Cortex of kidney (tissue), 1 donor: ENCODE measurements at places on chromosomes 13 and 19.

DNA sequence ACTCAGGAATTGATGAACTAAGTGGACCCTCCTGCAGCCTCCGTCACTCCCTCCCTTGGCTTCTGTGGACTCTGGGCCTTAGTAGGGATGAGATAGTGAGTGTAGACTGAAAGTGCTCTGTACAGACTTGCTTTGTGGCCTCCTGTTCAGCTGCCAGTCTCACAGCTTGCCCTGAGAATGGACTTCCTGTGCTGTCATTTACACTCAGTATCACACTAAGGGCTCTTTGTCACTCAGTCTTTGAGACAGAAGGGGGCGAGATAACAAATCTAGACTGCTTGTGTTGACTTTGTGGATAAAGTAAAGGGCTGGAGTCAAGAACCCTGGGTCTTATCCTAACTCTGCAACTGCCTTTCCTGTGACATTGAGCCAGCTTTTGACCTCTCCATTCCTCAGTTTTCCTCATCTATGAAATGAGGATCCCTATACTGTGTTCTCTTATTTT lies 21.0 kb upstream of the SPRY2 start:
- DNase-seq: no peak

GRCh38 chr13:46121033-46121432 lies 16.2 kb upstream of the CPB2 start:
- no peak for DNase-seq

- DNase-seq: no peak
Measured at GRCh38 chr19:6241056-6241455, 38.7 kb downstream of the MLLT1 start.

- no peak for DNase-seq
Measured at GRCh38 chr19:51568456-51568855, 2.6 kb upstream of the ZNF175 start.

- no peak for DNase-seq
Measured at GRCh38 chr19:54435551-54436016, 13.4 kb upstream of the LENG8 start.

GRCh38 chr13:37954191-37954590 lies 84.6 kb upstream of the TRPC4 start:
- no peak for DNase-seq

- no peak for DNase-seq
Measured at GRCh38 chr13:32914686-32915085, 101.5 kb upstream of the KL start.

- no peak for DNase-seq
Measured at GRCh38 chr13:46648166-46648607, 95.2 kb downstream of the LRCH1 start.

DNA sequence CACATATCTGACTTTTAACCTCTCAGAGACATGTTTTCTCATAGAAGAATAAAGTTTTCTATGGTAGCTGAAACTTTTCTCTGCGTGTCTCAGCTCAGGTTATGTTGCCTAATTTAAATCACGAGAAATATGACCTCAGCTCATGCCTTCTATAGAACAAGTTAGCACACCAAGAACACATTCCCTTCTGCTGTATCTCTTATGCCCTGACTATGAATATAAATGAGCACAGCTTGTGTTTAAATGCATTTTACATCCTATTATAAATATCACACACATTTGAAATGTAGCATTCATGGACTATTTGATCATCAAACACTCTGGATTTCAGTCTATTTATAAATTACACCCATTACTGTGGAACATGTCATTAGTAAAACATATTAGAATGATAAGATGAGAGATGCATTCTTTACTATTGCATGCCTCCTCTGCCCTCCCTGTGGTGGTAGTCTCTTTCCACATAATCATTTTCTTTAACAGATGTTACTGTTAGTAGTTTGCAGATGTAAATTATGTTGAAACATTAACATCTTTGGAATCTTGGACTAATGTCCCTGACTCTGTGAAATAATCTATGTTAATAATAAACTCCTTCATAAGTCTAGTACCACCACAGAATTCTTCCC lies 2044.9 kb upstream of the PCDH20 start:
- no peak for DNase-seq

GRCh38 chr13:32378012-32378411 lies 49.9 kb downstream of the N4BP2L1 start:
- DNase-seq: no peak

DNA sequence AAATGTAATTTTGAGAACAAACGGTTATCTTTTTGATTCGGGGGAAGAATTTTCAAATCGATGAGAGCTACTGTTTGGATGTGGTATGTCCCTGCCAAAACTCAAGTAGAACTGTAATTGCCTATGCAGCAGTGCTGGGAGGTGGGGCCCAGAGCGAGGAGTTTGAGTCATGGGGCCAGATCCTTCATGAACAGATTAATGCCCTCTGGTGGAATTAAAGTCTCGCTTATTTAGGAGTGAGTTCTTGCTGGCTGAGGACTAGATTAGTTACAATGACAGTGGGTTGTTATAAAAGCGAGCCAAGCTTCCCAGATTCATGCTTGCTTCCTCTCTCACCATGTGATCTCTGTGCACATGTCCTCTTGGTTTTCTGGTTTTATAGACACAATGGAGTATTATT lies 11.8 kb upstream of the PRR20A start:
- no peak for DNase-seq
